Erythroblast (primary cell): ENCODE measurements at places on chromosomes 5 and 9.

DNA sequence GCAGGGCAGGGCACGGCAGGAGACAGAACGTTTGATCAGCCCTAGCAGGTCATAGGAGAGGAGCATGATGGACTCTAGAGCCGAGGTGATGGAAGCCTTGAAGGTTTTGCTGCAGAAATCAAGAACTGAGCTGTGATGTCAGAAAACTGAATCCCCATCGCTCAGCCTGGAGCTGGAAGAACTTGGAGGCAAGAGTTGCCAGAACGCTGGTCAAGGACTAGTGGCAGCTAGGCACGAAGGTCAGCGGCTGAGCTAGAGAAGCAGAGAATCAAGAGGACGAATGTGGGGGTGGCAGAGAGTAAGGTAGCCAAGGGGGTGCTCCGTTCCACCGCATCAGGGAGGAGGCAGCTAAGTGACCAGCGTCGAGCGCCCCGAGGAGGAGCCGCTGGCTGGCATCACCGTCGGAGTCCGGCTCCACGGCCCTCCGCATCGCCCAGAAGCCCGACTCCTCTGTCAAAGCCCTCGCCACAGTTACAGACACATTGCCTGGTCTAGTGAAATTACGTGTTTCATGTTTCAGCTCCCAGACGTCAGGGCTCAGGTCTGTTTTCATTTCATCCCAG is 1.2 kb upstream of the GALNT10 start:
- DNase-seq = peak; percentile 47

DNA sequence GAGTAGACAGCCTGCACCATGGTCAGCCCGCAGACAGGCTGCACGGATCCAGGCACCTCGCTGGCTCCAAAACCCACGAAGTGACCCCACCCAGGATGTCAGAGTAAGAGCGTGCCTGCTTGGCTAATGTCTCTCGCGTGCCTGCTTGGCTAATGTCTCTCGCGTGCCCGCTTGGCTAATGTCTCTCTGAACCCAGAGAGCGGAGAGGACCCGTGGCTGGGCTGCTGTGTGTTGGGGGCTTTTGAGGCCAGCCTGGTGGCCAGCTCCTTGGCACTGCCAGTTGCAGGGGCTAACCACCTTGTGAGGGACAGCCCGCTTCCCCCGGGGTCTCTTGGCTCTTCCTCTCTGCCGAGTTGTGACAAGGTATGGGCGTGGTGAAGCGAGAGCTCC is 8.9 kb upstream of the RXRA start:
- DNase-seq = peak; percentile 49

DNA sequence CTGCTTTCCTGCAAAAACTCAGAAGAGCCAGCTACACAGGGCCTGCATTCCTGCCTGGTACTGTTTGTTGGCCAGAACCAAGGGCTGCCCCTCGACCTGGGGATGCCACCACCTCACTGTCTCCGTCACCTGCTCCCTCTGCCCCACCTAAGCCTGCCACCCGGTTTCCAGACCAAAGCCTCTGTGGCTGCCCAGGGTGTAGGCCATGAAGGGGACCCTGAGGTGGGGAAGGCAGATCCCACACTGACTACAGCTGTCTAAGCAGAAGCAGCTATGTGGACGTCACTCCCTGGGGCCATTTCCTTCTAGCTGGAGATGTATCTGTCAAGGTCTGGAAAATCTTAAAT is 35.8 kb downstream of the RASGEF1C start:
- DNase-seq = no peak

- no peak for DNase-seq
Observed at GRCh38 chr5:157365732-157366131, 94.3 kb upstream of the NIPAL4 start.

DNA sequence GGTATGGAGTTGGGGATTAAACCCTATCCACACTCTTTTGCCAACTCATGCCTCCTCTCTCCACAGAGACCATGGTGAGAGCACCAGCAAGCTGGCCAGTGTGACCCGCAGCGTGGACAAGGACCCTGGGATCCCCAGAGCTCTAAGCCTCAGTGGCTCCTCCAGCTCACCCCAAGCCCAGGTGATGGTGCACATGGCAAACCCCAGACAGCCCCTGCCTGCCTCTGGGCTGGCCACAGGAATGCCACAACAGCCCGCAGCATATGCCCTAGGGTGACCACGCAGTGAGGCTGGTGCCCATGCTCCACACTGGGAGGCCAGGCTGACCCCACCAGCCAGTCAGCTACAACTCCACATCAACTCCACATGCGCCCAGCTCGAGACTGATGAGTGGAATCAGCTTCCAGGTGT is 11.5 kb upstream of the CARD19 start:
- no peak for DNase-seq

GRCh38 chr5:112533362-112533761 is 114.3 kb upstream of the EPB41L4A start:
- DNase-seq = peak; percentile 14

- DNase-seq = no peak
Observed at GRCh38 chr9:15182101-15182551, 124.9 kb downstream of the TTC39B start.

DNA sequence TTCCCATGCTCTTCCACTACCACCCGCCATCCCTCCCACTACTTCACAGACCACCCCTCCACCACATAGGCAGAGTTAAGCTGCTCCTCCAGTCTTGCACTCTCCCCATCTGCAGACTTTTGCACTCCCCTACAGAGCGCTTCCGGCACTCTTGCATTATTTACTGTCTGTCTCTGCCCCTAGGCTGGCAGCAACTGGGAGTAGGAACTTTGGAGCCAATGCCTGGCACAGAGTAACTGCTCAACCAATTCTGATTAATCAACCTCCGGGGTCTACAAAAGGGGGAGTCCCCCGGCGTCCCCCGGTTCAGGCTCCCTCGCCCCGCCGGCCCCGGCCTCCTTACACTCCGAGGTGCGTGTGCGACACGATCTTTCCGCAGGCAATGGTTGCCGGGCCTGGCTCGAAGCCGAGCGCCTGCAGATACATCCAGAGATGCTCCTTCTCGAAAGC is 498 bp downstream of the HAUS6 start:
- peak; percentile 75 for DNase-seq

DNA sequence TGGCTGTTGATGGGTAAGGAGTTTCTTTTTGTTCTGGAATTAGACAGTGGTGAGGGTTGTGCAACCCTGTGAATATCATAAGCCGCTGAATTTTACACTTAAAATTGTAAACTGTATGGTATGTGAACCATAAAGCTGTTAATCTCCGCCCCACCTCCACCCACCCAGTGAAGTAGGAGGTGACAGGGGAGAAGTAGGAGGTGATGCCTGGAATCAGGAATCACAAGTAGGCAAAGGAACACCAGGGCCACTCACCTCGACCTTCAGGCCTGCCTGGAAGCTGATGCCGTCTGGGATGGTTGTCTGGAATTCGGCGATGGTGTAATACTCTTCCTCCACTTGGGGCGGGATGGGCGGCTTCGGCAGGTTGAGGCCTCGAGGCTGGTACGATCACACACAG is 62.3 kb upstream of the UBTD2 start:
- DNase-seq = no peak

DNA sequence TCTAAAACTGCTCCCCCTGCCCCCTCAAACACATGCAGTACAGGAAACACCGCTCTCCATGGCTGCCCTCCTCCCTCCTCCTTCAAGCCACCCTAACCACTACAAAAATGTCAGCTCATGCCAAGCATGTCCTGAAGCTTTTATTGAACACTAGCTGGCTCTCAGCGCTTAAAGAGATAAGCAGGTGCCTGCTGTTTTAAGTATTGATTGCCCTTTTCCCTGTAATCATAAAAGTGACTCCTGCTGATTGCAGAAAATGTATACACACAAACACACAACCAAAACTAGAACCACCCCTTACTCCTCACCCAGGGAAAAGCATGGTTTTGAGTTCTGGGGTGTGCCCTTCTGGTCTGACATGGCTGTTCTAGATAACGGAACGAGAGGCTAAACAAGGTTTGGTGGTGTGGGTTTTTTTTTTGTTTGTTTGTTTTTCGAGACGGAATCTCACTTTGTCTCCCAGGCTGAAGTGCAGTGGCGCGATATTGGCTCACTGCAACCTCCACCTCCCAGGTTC is 3.7 kb upstream of the UCK1 start:
- peak; percentile 52 for DNase-seq

DNA sequence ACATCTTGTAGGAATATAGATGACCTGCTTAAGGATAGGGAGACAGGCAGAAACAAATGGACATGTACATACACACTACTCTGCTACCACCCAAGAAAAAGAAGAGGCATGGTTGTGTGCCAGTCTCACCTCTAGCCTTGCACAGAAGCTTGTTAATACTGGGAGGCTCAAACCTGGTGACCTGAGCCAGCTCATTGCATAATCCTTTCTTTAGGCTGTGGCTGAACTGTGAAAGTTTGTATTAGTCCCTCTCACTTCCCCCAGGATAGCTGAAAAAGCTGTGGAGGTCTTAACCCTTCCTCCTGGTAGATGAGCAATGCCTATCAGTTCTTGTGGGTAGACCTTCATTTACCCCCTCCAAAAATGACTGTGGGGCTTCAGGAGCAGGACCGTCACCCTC is 28.7 kb downstream of the TPD52L3 start:
- no peak for DNase-seq

DNA sequence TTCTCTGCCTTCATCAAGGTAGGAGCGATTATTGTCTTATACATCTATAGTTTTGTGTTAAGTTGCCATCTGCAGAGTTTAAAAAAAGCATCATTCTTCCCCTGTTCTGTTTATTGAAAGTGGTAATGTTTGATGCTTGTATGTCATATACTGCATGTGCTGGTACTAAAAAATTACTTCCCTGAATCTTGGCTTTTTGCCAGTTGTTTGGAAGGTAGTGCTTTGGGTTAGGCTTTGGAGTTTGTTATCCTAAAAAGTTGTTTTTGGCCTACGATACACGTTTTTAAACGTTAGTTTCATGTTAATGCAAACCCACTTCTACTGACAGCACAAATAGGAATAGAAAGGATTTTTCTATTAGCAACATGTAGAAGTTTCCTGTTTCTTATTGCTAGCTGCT is 158.3 kb downstream of the GIN1 start:
- DNase-seq = no peak

- DNase-seq = no peak
Observed at GRCh38 chr9:88418025-88418424, 29.8 kb downstream of the SPIN1 start.

- no peak for DNase-seq
Observed at GRCh38 chr5:145976431-145977155, 40.2 kb downstream of the SH3RF2 start.

DNA sequence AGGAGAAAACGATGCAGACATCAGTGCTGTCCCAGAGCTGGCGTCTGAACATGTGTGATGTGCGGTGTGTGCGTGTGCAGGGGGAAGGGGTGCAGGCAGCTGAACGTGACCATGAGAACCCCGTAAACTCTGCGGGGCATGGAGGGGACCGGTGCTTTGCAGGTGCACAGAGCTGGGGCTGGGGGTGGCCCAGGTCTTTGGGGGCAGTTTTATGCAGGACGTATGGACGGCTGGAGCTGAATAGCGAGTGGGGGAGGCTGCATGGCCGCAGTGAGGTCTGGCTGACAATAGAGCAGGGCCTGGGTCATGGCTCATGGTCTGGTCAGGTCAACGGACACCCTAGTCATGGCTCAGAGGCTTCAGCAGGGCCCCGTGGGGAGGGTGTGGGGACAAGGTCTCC is 3.3 kb upstream of the EXOC3 start:
- DNase-seq = no peak

DNA sequence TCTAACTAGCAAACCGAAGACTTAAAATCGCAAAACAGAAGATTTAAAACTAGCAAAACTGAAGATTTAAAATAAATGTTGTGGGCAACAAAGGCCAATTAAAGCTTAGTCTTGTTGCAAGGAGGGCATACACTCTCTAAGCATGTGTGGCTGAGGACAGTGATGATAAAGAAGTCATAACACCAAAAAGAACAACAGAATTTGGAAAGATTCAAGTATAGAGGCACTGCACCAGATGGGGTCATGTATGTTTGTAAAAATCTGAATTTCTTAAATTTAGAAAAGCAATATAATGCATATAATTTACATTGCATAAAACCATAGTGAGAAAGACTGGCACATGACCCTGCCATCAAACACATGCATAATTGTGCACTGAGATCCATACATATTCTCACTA is 743.8 kb downstream of the TAF11L14 start:
- no peak for DNase-seq

- DNase-seq = no peak
Observed at GRCh38 chr5:179747811-179748210, 15.2 kb downstream of the MAML1 start.

DNA sequence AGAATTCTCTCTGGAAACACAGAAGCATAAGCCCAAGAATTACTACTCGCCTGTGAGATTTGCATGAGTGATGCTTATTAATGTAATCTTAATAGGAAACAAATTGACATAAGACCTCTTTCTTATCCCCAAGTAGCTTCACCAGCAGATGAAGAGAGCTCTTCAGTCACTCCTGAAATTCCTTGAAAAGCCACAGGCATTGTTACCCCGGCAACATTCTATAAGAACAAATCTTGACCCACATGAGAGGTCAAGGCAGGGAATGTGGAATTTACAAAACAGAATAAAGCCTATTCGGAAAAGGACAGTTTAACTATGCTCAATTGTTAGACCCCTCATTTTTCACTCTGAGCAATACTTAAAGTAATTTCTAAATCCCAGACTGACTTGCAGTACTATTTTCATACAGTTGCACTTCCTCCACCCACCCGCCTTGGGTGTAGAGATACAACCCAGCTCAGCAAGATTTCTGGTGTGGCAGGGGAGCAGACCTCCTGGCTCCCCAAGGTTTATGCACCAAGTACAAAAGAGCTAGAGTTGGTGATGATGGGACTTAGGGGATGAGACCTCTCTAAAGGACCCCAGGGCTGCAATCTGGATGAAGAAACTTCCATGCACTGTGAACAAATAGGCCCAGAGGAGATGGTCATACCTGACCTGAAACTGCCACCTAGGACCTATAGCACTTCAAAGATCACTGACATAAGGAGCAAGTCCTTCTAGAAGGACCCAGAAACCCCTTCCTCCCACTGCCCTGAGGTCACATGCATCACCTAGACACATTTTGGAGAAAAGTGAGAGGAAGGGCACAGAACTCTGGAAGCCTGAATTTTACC is 242.1 kb downstream of the ZNF608 start:
- DNase-seq = no peak

- DNase-seq = no peak
Observed at GRCh38 chr5:139668924-139669661, 20.9 kb downstream of the CXXC5 start.

- no peak for DNase-seq
Observed at GRCh38 chr9:87428659-87429058, 69.0 kb upstream of the DAPK1 start.

DNA sequence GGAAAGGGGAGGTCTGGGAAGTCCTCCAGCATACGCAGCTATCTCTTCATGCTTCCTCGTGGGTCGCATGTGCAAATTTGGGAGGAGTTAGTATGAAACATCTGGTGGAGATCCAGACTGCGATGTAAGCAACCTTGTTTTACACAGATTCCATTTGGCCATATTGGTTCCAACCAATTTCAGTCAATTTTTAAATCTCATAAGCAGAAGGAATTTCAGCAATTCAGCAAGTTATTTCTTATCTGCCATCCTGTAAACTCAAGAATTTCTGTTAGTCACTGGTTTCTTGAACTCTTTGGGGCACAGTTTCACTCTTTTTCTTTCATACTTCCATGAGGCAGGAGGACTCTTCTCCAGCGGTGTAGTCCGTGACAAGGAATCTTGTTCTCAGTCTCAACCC is 130.4 kb upstream of the CLINT1 start:
- no peak for DNase-seq

- peak; percentile 70 for DNase-seq
Observed at GRCh38 chr5:170603578-170604565, 100.1 kb downstream of the KCNIP1 start.
